ENCODE measurements at places on chromosomes 12 and 14.

GRCh38 chr12:110906985-110907384 is 13.4 kb downstream of the MYL2 start:
- DNase-seq = no peak

DNA sequence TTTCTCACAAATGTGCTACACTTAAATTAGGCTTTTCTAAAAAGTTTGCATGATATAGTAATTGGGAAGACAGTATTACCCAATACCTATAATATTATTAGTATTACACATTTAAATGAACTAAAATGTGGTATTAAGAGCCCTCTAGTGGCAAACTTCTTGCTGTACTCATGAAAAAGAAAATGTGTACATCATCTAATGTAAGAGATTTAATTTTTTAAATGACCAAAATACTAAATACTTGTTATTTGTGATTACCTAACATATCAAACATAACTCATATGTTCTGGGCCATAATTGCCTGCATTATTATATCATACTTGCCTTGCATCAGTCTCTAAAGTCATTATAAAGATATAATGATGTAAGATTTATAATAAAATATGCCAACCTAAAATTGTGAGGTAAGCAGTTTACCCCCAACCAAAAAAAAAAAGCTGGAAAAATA is 64.2 kb downstream of the DNAI7 start:
- DNase-seq = no peak

- DNase-seq = no peak
Measured at GRCh38 chr12:98772818-98773217, 127.7 kb downstream of the APAF1 start.

GRCh38 chr14:32233260-32233659 is 30.2 kb upstream of the RNU6-8 start:
- DNase-seq = no peak
